8988T (cell line): ENCODE measurements at places on chromosomes 3 and 15.

DNA sequence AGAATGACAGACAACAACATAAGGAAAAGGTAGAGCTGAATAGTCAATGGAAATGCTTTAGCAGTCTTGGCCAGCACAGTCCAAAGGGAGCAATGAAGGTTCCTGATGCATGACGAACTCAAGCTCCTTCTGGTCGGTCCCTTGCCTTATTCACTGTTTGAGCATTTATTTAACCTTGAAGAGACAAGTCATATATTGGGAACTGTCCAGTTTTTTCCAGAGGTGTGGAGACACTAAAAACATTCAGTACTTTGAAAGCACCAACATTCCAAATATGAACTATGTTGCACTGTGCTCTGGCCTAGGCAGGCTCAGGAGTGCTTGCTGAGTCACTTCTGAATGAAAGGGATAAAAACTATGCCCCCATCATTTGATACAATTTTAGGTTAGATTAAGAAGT is 384.8 kb downstream of the MECOM start:
- no peak for DNase-seq

- no peak for DNase-seq
Observed at GRCh38 chr3:186165331-186165730, 56.4 kb upstream of the ETV5 start.

- DNase-seq = no peak
Observed at GRCh38 chr3:27228805-27229204, 140.4 kb downstream of the NEK10 start.

- DNase-seq = no peak
Observed at GRCh38 chr3:10946526-10946925, 46.0 kb upstream of the SLC6A1 start.

DNA sequence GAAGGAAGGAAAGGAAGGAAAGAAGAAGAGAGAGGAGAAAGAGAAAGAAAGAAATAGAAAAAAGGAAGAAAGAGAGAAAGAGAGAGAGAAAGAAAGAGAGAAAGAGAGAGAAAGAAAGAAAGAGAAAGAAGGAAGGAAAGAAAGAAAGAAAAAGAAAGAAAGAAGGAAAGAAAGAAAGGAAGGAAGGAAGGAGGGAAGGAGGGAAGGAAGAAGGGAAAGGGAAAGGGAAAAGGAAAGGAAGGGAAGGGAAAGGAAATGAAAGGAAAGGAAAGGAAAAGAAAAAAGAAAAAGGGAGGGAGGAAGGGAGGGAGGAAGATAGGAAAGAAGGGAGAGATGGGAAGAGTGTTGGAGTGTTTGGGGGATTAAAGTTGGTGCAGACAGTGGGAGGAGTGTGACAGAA is 450.1 kb downstream of the GBE1 start:
- no peak for DNase-seq
